ENCODE measurements at places on chromosomes 13 and 19. TPM values are rescaled to one million over a fixed set of nuclear protein-coding genes. Genes with fewer than 3 reads are reported as not detected.

DNA sequence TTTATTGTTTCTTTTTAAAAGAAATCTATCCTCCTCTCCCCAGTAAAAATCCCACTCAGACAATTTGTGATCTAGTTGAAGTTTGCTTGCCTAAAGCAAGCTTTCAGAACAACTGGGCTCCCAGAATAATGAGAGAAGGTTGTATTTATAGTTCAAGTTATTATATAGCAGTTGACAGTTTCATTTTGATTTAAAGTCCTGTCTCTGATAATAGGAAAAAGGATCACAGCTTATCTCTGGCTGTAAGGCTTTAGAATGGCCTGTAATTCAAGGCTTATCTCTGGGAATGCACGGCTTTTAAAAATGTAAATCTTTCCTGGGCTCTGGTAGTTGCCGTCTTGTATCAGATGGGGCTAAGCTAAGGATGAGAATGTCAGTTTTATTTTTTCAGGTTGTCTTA lies 123.3 kb upstream of the TMTC4 start:
- no peak overlapping the region for H3K4me3 ChIP-seq
- H3K27me3 ChIP-seq = no peaks in the 10 kb centered on the region
- no peaks in the 10 kb centered on the region for H3K4me1 ChIP-seq
- no peaks in the 10 kb centered on the region for H3K36me3 ChIP-seq

DNA sequence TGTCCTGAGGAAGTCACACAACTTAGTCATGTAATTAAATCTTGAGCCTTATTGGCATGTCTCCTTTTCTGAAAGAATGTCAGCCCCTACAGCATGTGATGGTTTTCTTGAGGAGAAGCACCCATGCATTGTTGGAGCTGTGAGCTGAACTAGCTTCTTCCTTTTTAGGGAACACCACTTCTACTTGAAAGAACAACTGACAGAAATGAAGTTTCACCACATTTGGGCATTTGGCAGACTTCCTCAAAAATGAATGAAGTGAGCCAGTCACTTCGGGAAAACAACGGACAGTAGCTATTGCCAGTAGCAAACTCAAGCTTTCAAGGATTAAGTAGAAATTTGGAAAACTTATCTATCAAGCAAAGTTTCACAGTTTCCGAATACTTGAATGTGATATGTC lies 1351.3 kb downstream of the EFNB2 start:
- H3K4me1 ChIP-seq = no peaks in the 10 kb centered on the region
- H3K36me3 ChIP-seq = no peaks in the 10 kb centered on the region
- no peak for DNase-seq
- H3K27me3 ChIP-seq = no peaks in the 10 kb centered on the region

The DCAF15 gene
- total RNA-seq = 64.6 TPM

GRCh38 chr19:16628984-16629691 lies 1.1 kb upstream of the MED26 start:
- H3K36me3 ChIP-seq = peaks cover 9% of the 10 kb centered on the region
- no peak for DNase-seq
- peak overlapping the region; percentile 79 for H3K4me3 ChIP-seq
- H3K27me3 ChIP-seq = no peaks in the 10 kb centered on the region

The CARM1 gene
- 69.2 TPM for total RNA-seq

DNA sequence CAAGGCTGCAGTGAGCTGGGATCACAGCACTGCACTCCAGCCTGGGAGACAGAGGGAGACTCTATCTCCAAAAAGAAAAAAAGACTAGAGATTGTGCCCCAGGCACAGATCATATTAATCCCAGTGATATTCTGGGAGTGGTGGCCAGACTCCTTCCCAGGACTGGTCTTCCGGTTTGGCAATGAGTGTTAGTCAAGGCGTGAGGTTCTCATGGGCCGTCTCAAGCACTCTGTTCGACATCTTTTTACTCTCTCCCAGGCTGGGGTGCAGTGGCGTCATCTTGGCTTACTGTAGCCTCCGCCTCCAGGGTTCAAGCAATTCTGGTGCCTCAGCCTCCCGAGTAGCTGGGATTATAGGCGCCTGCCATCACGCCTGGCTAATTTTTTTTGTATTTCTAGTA lies 5.3 kb upstream of the DPRX start:
- no peaks in the 10 kb centered on the region for H3K4me1 ChIP-seq
- H3K36me3 ChIP-seq = no peaks in the 10 kb centered on the region
- H3K4me3 ChIP-seq = no peak overlapping the region
- no peak for DNase-seq
- no peak overlapping the region for H3K27ac ChIP-seq

The C1QTNF9 gene
- not detected for total RNA-seq

GRCh38 chr13:100986571-100986970 lies 312.0 kb upstream of the TMTC4 start:
- no peak overlapping the region for H3K27ac ChIP-seq
- H3K36me3 ChIP-seq = no peaks in the 10 kb centered on the region
- H3K4me1 ChIP-seq = no peaks in the 10 kb centered on the region

GRCh38 chr13:74927823-74928222 lies 554.1 kb downstream of the TBC1D4 start:
- no peaks in the 10 kb centered on the region for H3K4me1 ChIP-seq
- H3K4me3 ChIP-seq = no peak overlapping the region
- H3K27ac ChIP-seq = no peak overlapping the region
- no peaks in the 10 kb centered on the region for H3K27me3 ChIP-seq

DNA sequence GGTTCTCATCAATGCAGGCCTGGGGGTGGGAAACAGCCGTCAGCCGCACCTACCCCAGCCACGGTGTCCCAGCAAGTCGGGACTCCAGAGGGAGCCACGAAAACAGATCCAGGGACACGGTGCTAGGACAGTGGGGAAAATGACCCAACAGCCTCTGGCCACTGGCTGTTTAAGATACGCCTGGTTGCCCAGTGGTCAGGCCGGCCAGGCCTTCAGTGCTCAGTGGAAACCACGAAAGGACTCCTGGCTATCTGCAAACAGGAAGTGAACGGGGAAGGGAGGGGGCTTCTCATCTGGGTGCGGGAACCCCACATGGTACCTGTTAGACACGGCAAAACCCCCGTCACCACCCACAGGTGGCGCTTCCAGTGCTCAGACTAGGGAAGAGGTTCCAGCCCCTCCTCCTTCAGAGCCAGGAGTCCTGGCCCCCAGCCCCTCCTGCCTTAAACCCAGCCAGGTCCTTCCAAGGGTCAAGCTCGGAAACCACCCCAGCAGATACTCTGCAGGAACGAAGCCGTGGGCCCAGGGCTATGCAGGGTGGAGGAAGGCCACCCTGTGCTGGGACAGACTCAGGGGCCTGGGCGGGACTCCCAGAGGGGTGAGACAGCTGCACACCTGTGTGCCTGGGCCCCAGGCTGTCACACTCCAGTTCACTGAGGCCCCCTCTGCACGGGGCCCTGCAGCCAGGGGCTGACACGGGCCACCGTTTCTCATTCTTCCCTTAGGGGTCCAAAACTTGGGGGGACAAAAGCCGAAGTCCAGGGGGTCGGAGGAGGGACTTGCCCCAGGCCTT lies 4.5 kb downstream of the PPP1R12C start:
- H3K4me1 ChIP-seq = peaks cover 15% of the 10 kb centered on the region
- H3K27me3 ChIP-seq = no peaks in the 10 kb centered on the region
- no peaks in the 10 kb centered on the region for H3K36me3 ChIP-seq
- H3K27ac ChIP-seq = no peak overlapping the region

GRCh38 chr13:36530050-36530789 lies 97.9 kb downstream of the CCNA1 start:
- DNase-seq = no peak
- H3K27ac ChIP-seq = no peak overlapping the region
- H3K27me3 ChIP-seq = no peaks in the 10 kb centered on the region
- no peaks in the 10 kb centered on the region for H3K36me3 ChIP-seq
- no peak overlapping the region for H3K4me3 ChIP-seq
- H3K4me1 ChIP-seq = no peaks in the 10 kb centered on the region

DNA sequence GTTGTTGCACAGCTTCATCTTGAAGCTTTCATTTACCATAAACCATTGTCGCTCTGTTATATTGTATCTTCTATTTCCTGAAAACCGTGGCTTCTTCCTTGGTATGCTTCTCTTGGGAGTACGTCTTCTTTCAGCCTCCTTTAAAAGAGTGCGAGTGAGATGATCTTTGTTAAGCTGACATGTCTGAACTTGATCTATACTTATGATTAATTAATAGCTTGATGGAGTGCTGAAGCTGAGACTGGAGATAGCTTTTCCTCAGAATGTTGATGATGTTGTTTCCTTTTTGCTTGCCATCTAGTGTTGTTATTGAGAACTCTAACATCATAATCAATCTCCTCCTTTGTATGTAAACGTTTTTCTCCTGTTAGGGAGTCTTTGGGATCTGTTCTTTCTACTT lies 529.3 kb upstream of the SPRY2 start:
- H3K4me3 ChIP-seq = no peak overlapping the region
- no peaks in the 10 kb centered on the region for H3K36me3 ChIP-seq
- no peaks in the 10 kb centered on the region for H3K27me3 ChIP-seq
- no peak overlapping the region for H3K27ac ChIP-seq
- DNase-seq = no peak

The ATP8B3 gene
- total RNA-seq = 1.6 TPM

DNA sequence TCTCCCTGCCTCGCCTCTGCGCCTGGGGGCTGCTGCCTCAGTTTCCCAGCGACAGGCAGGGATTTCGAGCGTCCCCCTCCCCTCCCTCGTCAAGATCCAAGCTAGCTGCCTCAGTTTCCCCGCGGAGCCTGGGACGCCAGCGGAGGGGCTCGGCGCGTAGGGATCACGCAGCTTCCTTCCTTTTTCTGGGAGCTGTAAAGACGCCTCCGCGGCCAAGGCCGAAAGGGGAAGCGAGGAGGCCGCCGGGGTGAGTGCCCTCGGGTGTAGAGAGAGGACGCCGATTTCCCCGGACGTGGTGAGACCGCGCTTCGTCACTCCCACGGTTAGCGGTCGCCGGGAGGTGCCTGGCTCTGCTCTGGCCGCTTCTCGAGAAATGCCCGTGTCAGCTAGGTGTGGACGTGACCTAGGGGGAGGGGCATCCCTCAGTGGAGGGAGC lies 722 bp upstream of the ICAM1 start:
- no peaks in the 10 kb centered on the region for H3K36me3 ChIP-seq
- peaks cover 21% of the 10 kb centered on the region for H3K4me1 ChIP-seq
- H3K27me3 ChIP-seq = no peaks in the 10 kb centered on the region
- DNase-seq = peak; percentile 86
- peak overlapping the region; percentile 76 for H3K4me3 ChIP-seq

The KIR2DL3 gene
- 0.29 TPM for total RNA-seq

DNA sequence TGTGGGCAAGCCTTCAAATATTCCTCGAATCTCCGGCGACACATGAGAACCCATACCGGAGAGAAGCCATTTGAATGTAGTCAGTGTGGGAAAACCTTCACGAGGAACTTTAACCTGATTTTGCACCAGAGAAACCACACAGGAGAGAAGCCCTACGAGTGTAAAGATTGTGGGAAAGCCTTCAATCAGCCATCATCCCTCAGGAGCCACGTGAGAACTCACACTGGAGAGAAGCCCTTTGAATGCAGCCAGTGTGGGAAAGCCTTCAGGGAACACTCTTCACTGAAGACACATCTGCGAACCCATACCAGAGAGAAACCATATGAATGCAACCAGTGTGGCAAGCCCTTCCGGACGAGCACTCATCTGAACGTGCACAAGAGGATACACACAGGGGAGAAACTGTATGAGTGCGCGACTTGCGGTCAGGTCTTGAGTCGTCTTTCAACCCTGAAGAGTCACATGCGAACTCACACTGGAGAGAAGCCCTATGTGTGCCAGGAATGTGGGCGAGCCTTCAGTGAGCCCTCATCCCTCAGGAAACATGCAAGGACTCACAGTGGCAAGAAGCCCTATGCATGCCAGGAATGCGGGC lies 28.8 kb downstream of the ZNF333 start:
- H3K27me3 ChIP-seq = no peaks in the 10 kb centered on the region
- no peak overlapping the region for H3K4me3 ChIP-seq
- H3K36me3 ChIP-seq = peaks cover 45% of the 10 kb centered on the region
- no peak for DNase-seq
- no peak overlapping the region for H3K27ac ChIP-seq

The GPI gene
- total RNA-seq = 484 TPM

DNA sequence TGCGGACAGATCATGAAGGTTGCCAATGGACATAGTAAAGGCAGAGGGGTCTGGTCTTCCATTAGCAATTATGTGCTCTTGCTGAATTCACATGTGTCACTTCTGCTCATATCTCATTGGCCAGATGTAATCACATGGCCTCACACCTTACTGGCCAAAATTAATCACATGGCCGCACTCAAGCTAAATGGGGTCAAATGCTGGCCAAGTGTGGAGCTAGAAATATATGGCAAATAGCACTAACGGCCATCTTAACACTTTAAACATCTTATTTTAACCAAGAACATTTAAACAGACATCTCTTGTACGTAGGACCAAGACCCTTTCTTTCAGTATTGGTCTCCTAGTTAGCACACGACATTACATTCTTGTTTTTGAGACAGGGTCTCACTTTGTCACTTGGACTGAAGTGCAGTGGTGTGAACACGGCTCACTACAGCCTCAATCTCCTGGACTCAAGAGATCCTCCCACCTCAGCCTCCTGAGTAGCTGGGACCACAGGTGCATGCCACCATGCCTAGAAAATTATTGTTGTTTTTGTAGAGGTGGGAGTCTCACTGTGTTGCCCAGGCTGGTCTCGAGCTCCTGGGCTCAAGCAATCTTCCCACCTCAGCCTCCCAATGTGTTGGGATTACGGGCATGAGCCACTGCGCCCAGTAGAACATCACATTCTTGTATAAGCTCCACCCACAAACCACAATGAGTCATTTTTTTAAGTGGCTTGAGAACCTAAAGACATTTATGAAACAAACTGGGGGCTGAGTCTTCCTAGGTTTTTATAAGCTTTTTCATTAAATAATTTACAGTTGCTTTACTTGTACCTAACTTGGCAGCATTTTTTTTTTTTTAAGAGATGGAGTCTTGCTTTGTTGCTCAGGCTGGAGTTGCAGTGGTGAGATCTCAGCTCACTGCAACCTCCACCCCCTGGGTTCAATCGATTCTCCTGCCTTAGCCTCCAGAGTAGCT lies 2.9 kb upstream of the PTOV1 start:
- peak overlapping the region; percentile 12 for H3K27ac ChIP-seq
- no peaks in the 10 kb centered on the region for H3K27me3 ChIP-seq
- peaks cover 27% of the 10 kb centered on the region for H3K4me1 ChIP-seq
- DNase-seq = no peak
- no peak overlapping the region for H3K4me3 ChIP-seq

The ZNF709 gene
- 2.5 TPM for total RNA-seq

- no peak for DNase-seq
- no peaks in the 10 kb centered on the region for H3K27me3 ChIP-seq
- peaks cover 90% of the 10 kb centered on the region for H3K36me3 ChIP-seq
- no peaks in the 10 kb centered on the region for H3K4me1 ChIP-seq
- H3K4me3 ChIP-seq = no peak overlapping the region
These were observed 45.5 kb upstream of the C13orf46 start for GRCh38 chr13:114019367-114019766.

The MAP4K1 gene
- total RNA-seq = 161 TPM

- H3K27ac ChIP-seq = no peak overlapping the region
- DNase-seq = no peak
These were observed 595.8 kb downstream of the PCDH9 start for GRCh38 chr13:66634384-66634783.

GRCh38 chr13:95620030-95620824 lies 24.3 kb downstream of the DZIP1 start:
- no peaks in the 10 kb centered on the region for H3K4me1 ChIP-seq
- no peaks in the 10 kb centered on the region for H3K36me3 ChIP-seq
- no peak overlapping the region for H3K4me3 ChIP-seq
- H3K27me3 ChIP-seq = peaks cover 4% of the 10 kb centered on the region
- no peak overlapping the region for H3K27ac ChIP-seq
